Right ventricle myocardium superior (tissue), 1 donor: ENCODE measurements at places on chromosomes 13 and 19. TPM values are rescaled to one million over a fixed set of nuclear protein-coding genes. Genes with fewer than 3 reads are reported as not detected.

Gene SACS
- total RNA-seq, result 6.8 TPM

Gene ZNF77
- total RNA-seq, result 2.1 TPM

Gene SMIM44
- total RNA-seq, result not detected

Gene ZNF414
- total RNA-seq, result 16.1 TPM

Gene CTXN1
- 0.16 TPM for total RNA-seq

Gene PSG11
- not detected for total RNA-seq
